ENCODE measurements at places on chromosomes 6 and 20.

- DNase-seq: no peak
Observed at GRCh38 chr6:45486736-45487135, 109.0 kb upstream of the SUPT3H start.

GRCh38 chr6:53750052-53750650, 44.7 kb upstream of the LRRC1 start:
- no peak for DNase-seq

DNA sequence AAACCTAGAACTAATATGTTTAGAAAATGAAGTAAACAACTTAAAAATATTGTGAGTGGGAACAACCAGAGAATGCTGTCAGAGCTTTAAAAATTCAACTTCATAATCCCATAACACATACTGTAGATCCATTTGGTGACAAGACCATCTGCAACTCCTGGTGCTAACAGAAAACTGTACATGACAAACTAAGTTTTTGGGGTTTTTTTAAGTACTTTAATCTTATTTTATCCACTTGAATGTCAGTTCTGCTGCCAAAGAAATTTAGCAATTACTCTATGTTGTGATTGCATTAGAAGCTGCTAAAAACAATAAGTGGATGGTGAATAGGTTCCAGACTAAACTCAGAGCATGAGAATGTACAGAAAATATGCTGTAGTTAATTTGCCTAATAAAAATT, 345.4 kb downstream of the COL12A1 start:
- no peak for DNase-seq

GRCh38 chr20:62845416-62846160, 16.0 kb downstream of the TCFL5 start:
- no peak for DNase-seq

DNA sequence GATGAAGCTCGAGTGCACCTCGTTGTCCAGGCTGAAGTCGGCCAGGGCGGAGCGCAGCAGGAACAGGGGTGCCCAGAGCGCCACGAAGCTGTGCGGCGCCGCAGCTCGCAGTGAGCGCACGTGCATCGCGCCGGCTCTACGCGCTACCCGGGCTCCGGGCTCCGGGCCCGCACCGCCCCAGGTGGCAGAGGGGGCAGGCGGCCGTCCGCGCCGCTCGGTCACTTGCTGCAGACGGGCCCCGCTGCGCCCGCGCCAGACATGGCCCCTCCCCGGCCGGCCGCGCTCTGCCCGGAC, 497 bp downstream of the BMP7 start:
- no peak for DNase-seq

DNA sequence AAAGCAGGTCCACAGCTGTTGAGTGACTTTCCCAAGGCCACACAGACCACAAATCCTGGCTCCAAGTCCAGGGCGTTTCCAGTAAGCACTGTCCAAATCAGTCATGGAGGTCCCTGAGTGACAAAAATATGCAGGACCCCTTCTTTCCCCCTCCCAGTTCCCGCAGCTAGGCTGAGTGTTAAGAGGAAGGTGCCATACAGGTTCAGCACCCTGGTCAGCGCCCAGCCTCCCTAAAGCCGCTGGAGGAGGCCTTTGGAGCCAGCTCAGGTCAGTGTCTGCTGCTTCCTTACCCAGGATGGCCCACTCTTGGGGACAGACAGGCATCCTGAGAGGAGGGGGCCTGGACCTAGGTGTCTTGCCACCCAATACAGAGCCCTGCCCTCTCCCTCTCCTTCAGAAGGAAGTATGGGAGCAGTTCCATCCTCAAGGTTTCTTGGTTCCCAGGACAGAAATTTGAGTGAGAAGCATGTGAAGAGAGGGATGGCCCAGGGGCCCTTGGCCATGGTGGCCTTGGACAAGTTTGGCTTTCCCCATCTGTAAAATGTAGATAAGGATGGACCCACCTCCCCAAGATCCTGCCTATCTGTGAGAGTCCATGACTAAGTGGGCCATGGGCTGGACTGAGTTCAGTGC, 13.2 kb downstream of the TMEM74B start:
- DNase-seq: no peak

- DNase-seq: no peak
Observed at GRCh38 chr6:113115196-113115595, 741.9 kb upstream of the MARCKS start.

GRCh38 chr6:101986476-101986875, 593.0 kb downstream of the GRIK2 start:
- no peak for DNase-seq
